Foreskin keratinocyte (primary cell): ENCODE measurements at places on chromosomes 13 and 19.
A peak's percentile ranks its signal among the peaks of the same experiment; 100 is the strongest.

- DNase-seq, result no peak
Observed at GRCh38 chr13:45696610-45697226, 5.4 kb upstream of the CBY2 start.

GRCh38 chr19:33509774-33510173 is 11.8 kb downstream of the PEPD start:
- DNase-seq, result no peak

DNA sequence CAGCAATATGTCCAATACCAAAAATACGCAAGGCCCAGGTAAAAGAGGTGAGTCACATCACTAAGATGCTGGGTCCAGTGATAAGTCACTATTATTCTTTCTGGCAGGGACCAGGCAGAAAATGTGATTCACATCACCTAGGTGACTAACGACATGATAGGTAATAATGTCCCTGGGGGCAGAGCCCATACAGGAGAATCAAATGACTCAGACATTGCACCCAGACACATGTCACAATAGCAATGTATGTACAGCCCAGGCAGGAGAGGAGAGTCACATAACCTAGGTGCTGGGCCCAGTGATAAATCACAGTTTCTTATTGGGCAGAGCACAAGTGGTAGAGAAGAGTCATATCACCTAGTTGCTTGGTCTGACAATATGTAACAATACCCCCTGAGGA is 28.9 kb upstream of the ZNF729 start:
- DNase-seq, result no peak

- no peak for DNase-seq
Observed at GRCh38 chr19:31002518-31003244, 346.6 kb downstream of the TSHZ3 start.

DNA sequence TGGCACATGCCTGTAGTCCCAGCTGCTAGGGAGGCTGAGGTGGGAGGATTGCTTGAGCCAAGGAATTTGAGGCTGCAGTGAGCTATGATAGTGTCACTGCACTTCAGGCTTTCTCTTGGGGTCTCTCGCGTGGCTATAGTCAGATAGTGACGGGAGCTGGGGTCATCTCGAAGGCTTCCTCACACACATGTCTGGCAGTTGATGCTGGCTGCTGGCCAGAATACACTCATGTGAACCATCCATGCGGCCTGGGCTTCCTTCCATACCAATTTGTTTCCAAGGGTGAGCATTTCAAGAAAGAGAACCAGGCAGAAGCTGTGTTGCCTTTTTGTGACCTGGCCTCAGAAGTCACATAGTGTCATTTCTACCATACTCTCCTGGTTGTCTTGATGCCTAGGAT is 26.4 kb downstream of the LEUTX start:
- no peak for DNase-seq

- no peak for DNase-seq
Observed at GRCh38 chr13:60745343-60745742, 348.3 kb downstream of the TDRD3 start.

DNA sequence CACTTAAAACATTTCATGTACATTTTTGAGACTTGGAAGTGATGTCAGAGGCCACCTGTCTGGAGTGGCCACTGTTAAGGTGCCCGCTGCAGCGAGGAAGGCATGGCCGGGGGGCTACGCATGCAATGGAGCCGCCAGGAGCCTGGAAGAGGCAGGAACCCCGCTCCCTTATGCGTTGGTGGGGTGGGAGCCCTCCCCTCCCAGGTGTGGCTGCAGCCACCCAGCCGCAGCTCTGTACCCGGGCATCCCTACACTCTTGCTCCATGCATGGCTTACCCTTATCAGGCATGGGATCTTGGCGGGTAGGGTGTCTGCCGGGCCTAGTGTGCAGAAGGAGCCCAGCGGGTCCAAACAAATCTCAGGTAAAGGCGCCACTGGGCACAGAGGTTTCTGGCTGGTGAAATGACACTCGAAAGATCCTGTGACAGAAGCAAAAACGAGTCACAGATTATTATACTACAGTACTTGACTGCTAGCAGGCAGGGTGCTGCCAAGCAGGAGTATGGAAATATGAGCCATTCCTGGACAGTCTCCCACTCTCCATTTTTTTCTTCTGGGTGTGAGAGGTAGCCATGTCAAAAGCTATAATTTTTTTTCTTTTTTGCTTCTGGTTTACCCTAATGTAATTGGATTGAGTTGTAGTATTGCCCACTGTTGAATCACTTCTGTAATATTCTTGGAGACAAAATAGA is 1606.3 kb upstream of the MIR17HG start:
- DNase-seq, result no peak

DNA sequence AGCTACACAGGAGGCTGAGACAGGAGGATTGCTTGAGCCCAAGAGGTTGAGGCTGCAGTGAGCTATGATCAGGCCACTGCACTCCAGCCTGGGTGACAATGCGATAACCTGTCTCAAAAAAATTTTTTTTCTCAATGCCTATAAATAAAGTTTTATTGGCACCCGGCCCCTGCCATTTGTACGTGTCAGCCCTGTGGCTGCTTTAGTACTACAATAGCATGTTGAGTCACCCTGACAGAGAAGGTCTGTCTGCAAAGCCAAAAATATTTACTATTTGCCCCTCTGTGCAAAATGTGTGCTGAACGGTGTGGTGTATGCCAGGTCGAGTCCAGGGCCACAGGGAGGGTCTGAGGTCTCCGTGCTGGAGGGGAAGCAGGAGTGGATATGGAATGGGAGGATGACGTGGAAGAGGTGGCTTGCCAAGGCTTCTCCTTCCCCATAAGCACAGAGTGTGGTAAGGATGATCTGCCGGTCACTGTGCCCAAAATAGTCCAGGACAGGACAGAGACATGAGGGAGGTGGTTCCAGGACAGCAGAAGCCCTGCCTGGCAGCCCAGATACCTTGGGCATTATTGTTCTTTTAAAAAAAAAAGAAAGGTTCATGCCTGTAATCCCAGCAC is 10.0 kb downstream of the NMRK2 start:
- DNase-seq, result peak; percentile 9

DNA sequence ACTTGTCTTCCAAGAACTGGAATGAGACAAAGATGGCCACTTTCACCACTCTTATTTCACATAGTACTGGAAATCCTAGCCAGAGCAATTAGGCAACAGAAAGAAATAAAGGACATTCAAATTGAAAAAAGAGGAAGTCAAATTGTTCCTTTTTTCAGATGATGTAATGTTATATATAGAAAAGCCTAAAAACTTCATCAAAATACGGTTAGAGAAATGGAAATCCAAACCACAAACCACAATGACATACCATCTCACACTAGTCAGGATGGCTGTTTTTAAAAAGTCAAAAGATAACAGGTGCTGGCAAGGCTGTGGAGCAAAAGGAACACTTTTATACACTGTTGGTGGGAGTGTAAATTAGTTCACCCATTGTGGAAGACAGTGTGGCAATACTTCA is 113.3 kb upstream of the SPRY2 start:
- DNase-seq, result peak; percentile 28

- peak; percentile 69 for DNase-seq
Observed at GRCh38 chr13:48976576-48977285, 1.0 kb downstream of the FNDC3A start.

DNA sequence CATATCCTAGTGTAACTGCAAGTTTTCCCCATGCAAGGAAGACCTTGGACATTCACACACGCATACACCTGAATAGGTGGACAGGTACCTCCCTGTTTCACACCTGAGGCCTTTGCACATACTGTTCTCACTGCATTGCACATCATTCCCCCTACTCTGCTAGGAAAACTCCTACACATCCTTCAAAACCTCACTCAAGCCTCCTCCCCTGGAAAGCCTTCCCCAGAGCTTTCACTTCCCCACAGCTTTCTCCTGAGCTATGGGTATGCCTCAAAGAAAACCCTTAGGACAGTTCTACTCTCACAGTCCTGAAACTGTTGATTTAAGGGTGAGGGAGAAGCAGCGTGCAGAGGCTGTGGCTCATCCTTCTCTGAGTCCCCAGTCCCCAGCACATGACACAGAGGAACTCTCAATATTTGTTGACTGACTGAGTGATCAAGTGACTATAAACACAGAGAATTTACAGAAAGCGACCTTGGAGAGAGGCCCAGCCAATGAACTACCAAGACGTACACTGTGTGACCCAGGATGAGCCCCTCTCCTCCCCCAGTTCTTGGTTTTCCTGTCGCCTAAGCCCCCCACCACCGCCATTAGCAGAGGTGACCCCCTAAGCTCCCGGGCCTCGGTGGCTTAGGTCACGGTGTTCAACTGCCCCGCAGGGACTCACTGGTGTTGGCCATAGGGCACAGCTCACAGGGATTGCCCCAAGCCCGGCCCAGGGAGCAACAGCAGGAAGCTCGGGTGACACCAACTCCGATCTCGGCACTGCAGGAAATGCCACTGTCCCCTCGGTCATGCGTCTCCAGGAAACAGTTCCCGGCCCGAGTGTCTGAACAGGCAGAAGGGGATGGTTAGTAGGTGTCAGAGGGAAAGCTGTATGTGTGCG is 40.6 kb downstream of the FBN3 start:
- no peak for DNase-seq

- no peak for DNase-seq
Observed at GRCh38 chr13:32471187-32471922, 43.4 kb upstream of the N4BP2L1 start.

DNA sequence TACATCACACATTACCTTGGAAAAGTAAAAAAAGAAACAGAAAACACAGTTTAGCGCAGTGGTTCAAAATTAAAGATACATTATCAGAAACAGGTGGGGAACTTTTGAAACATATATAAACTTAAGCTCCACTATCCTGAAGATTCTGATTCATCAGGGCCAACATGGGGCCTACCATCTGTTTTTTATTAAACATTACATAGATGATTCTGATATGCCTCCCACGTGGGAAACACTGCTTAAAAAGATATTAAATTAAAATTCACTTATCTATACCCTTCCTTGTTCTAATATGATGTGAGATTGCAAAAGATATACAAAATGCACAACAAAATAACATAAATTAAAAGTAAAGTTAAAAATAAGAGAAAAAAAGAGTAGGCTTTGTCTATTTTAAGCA is 125.0 kb downstream of the VWA8 start:
- DNase-seq, result no peak

- DNase-seq, result no peak
Observed at GRCh38 chr19:29702963-29703320, 12.1 kb downstream of the C19orf12 start.

DNA sequence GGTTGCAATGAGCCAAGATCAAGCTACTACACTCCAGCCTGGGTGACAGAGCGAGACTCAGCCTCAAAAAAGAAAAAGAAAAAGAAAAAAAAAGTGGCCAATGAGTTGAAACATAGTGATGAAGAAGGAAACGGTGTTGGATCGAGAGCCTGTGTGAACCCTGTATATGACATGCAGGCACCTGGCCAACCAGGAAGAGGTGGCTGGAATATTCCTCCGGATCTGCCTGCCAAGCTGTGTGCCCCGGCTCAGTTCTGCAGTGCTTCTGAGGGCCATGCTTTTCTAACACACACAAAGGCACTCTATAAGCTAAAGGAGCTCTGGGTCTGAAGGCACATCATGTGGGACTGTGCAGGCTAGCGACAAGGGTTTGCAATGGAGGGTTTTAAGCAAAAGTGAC is 3.7 kb upstream of the ZNF444 start:
- no peak for DNase-seq

- peak; percentile 29 for DNase-seq
Observed at GRCh38 chr19:55257461-55258420, 1.1 kb downstream of the PPP6R1 start.

DNA sequence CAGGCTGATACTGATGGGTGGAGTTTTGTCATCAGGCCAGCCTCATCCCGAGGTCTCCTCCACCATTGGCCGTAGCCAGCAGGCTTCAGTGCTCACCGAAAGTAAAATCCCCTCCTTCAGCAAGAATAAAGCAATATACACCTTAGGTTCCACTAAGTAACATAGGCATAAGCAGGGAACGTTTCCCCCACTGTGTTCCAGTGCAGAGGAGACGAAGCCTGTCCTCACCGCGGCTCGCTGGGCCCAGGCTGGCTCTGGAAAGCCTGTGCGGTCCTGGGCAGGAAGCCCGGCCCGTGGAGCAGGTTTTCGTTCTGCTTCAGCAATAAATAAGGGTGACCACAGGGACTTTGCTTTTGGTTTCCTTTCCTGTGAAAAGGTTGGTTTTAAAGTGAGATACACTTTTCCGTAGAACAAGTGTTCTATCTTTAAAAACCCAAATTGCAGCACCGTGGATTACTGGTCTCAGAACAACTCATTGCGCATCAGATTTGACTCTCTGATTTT is 16.3 kb upstream of the TEX29 start:
- DNase-seq, result no peak

DNA sequence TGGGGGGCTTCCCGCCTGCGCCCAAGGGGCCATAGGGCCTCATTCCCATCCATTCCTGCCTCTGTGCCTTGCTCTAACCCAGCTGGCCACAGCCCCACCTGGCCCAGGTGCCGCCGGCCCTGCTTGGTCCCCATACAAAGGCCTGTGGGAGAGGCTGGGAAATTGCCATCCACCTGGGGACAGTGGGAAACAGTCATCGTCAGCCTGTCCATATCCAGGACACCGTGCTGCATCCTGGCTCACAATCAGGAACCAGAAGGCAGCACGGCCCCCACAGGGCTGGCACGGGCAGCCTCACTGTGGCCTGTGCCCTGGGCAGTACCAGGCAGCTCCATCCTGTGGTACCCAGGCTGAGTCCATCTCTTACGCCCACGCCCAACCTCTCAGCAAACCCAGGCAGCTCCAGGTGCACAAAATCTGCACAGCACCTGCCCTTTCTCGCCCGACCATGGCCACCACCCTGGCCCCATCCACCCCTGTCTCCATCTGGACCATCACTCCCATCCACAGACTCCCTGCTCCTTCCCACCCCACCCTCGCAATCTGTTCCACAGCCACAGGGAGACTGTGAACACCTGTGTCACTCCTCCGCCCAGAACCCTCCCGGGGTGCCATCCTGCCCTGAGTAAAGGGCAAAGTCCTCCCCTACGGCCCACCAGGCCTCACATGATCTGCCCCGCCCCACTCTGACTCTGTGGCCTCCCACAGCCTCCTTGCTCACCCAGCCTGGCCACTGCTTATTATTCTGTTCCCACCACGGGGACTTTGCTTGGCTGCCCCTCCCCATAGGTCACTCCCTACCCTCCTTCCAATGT is 21.1 kb upstream of the FBXO27 start:
- DNase-seq, result no peak

DNA sequence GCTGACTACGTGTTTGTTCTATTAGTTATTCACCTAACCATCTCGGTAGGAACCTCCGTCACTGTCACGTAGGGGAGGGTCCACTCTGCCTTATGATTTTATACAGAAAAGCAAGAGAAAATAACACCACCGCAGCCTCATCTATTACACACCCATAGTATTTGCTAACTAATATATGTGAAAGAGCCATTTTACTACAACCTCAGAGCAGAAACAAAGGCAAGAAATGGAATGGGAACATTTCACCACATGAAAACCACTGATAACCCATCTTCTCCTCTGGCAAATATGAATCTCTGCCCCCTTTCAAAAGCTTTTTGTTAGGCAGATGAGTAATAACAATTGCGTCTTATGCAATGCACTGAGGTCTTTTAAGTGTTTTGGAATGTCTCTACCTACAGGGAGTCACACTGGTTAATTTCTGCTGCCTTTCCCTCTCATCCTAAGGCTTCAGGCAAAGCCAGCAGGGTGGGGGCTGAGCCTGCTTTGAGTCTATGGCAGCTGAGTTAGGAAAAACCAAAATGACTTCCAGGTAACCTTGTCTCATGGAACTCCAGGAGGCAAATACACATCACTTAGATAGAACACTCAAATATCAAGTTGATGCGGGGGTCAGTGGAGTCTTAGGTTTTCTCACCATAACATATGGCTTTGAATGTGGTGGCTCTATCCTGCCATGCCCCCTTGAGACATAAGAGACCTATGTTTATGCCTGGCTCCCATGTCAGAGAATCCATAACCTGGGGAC is 15.0 kb downstream of the TSHZ3 start:
- peak; percentile 74 for DNase-seq
